Thoracic aorta endothelial cell (primary cell): ENCODE measurements at places on chromosomes 2 and 18. TPM values are rescaled to one million over a fixed set of nuclear protein-coding genes. Genes with fewer than 3 reads are reported as not detected.

Gene CCDC74B
- total RNA-seq = 0.66 and 0.86 TPM in 2 replicates

Gene CYB5A
- total RNA-seq = 36.8 and 38.0 TPM in 2 replicates

Gene ZBTB7C
- total RNA-seq = under 0.01 TPM in 1 of 2 replicates, not detected in the other

Gene FLACC1
- 0.93 and 2.3 TPM in 2 replicates for total RNA-seq

Gene NRP2
- total RNA-seq = 67.1 and 151 TPM in 2 replicates

Gene RGPD4
- not detected in 2 replicates for total RNA-seq

Gene CYRIA
- 46.5 and 47.6 TPM in 2 replicates for total RNA-seq

Gene HOXD12
- total RNA-seq = not detected in 2 replicates

Gene GALM
- 3.5 and 6.7 TPM in 2 replicates for total RNA-seq

Gene REG1B
- not detected in 2 replicates for total RNA-seq

Gene ARHGAP15
- not detected in 2 replicates for total RNA-seq

Gene DLX1
- 0.07 TPM in 1 of 2 replicates, not detected in the other for total RNA-seq

Gene SLC14A1
- total RNA-seq = not detected in 2 replicates

Gene SF3B1
- 357 and 377 TPM in 2 replicates for total RNA-seq

Gene CHAC2
- total RNA-seq = 14.9 and 20.0 TPM in 2 replicates

Gene SETBP1
- total RNA-seq = 9.5 and 12.9 TPM in 2 replicates

Gene IRS1
- under 0.01 and 0.07 TPM in 2 replicates for total RNA-seq

Gene IL1F10
- total RNA-seq = not detected in 2 replicates

Gene TMEM185B
- total RNA-seq = 38.2 and 43.4 TPM in 2 replicates

Gene GPR75
- total RNA-seq = 4.9 and 6.3 TPM in 2 replicates

Gene DPP4
- 7.3 and 16.2 TPM in 2 replicates for total RNA-seq

Gene SYT4
- total RNA-seq = not detected in 2 replicates

Gene IMPACT
- total RNA-seq = 30.2 and 33.5 TPM in 2 replicates

Gene IL36A
- total RNA-seq = not detected in 2 replicates

Gene PROKR1
- under 0.01 TPM in 1 of 2 replicates, not detected in the other for total RNA-seq

Gene SERPINB13
- total RNA-seq = 0.13 TPM in 1 of 2 replicates, not detected in the other

Gene EFR3B
- 0.13 and 0.22 TPM in 2 replicates for total RNA-seq

Gene HS1BP3
- total RNA-seq = 24.7 and 28.5 TPM in 2 replicates

Gene INSIG2
- 24.1 and 27.4 TPM in 2 replicates for total RNA-seq

Gene C1GALT1C1L
- total RNA-seq = 0.50 TPM in 1 of 2 replicates, not detected in the other

Gene CDK15
- not detected in 2 replicates for total RNA-seq

Gene IL37
- not detected in 2 replicates for total RNA-seq

Gene AQP12B
- not detected in 2 replicates for total RNA-seq

Gene VAMP5
- total RNA-seq = 47.5 and 56.0 TPM in 2 replicates

Gene KRTCAP3
- total RNA-seq = 0.53 and 0.57 TPM in 2 replicates

Gene ADAM23
- 9.0 and 11.2 TPM in 2 replicates for total RNA-seq

Gene METAP1D
- 8.1 and 10.1 TPM in 2 replicates for total RNA-seq

Gene AQP12A
- total RNA-seq = not detected in 2 replicates

Gene ZNF385B
- not detected in 2 replicates for total RNA-seq

Gene DSG4
- total RNA-seq = not detected in 2 replicates

Gene WDR35
- 21.6 and 25.1 TPM in 2 replicates for total RNA-seq
